ENCODE measurements at places on chromosomes 13 and 19.
A peak's percentile ranks its signal among the peaks of the same experiment; 100 is the strongest.

DNA sequence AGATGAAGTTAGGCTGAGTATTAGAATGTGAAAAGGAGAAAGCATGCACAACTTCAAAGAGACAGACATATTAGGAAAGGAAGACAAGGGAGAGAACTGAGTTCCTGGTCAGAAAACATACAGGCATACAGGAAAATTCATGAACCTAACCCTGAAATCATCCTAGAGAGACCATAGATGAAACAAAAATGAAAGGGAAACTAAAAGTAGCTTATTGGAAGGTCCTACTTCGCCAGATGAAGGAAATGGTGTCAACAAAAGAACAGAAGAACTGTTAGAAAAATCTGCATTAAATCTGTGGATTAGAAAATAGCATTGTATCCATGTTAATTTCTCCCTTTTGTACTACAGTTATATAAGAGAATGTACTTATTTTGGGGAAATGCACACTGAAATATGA, 169.0 kb upstream of the UFM1 start:
- no peak for DNase-seq

DNA sequence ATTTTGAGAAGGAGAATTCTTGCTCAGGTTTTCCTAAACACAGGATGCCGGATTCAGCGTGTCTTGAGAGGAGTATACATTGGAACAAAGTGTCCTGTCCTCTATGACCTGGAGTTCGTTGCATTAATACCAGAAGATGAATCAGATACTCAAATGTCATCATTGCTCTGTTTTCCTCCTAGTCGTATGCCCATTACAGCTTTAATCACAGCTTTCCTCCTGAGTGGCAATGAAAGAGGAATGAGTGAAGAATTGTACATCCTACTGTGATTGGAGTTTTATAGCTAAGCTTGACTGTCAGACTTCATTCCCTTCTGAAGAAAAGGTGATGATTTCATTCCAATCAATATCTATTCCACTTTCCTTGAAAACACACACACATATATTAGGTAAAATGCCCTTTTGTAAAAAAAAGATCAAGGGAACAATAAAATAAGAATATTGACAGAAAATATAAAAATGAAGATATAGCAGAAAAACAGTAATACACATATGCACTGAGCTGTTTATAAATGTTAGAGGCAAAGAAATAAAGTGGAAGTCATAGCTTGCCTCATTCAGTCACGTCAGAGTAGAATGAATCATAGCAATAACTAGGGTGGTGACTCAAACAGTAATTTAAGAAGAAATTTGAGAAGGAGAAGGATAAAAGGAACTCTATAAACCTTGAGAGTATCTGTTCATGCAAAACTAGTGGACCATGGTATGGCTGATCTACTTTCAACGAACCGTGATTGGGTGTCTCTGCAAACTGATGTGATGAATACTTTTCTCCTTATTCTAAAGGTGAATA, 501.5 kb downstream of the SUCLA2 start:
- no peak for DNase-seq

DNA sequence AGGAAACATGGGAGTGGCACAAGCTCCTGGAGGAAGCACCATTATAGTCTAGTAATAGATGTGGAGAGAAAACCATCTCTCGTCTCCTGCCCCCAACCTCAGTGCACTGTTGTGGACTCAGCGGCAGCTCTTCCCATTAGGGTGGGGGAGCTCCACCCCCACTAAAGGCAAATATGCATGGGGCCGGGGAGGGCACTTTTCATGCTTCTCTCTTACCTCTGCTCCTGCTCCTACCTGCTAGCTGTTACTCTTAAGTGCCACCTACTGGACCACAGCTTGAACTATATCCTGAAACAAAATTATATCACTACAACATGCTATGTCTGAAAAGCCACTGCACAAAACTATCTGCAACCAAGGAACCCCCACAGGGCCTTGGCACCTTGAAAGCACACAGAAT, 112.6 kb upstream of the DACH1 start:
- no peak for DNase-seq

- no peak for DNase-seq
These were observed 738.2 kb downstream of the GPC5 start for GRCh38 chr13:92136449-92137155.

DNA sequence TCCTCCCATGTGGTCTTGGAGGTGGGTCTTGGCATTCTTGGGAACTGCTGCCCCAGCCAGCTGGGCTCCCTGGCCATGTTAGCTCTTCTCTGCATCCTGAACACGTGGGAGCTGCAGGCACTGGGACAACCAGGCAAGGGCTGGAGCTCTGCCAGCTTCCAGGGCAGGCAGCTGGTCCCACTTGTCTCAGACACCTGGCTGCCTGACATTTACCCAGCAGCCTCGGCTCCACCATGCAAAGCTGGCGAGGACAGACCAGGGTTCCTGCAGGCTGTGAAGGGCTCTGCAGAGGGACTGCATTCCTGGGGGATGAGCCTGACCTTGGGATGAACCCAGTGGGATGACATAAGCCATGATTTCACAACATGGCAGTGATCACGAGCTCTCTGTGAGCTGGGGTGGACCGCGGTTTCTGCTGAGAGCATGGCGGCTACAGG, 99.0 kb upstream of the TSHZ3 start:
- DNase-seq, result no peak

DNA sequence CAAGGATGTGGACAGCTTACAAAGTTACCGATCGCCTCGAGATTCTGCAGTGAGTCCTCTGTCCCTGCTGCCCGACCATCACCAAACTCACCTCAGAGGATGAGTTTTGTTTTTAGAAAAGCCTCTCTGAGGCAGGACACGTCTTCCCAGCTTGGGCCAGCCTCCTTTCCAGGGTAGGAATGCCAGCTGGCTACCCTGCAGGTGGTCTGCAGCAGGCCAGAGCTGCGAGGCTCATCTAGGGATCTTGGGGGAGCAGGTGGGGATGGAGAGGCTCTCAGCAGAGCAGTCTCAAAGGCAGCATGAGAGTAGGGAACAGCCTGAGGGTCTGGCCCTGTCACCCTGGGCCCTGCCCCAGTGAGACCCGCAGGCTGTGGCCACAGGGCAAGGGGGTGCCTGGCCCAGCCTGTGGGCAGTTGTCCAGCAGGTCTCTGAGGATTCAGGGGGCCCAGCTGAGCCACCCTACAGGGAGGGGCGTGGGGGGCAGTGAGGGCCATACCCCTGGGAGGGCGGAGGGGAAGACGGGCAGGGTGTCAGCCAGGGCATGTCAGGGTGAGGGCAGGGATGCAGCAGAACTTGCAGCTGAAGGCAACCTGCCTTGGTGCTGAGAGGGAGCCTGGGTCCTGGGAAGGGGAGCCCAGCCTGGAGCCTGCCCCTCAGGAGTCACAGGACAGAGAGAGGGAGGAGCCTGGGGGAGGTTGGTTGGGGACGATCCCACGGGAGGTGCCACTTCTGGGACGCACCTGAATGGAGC, 57.3 kb upstream of the TPM4 start:
- DNase-seq, result no peak

GRCh38 chr19:41616792-41617621, 9.9 kb downstream of the CEACAM4 start:
- no peak for DNase-seq

- peak; percentile 22 for DNase-seq
These were observed 1248.9 kb downstream of the SLITRK5 start for GRCh38 chr13:88919970-88920628.

DNA sequence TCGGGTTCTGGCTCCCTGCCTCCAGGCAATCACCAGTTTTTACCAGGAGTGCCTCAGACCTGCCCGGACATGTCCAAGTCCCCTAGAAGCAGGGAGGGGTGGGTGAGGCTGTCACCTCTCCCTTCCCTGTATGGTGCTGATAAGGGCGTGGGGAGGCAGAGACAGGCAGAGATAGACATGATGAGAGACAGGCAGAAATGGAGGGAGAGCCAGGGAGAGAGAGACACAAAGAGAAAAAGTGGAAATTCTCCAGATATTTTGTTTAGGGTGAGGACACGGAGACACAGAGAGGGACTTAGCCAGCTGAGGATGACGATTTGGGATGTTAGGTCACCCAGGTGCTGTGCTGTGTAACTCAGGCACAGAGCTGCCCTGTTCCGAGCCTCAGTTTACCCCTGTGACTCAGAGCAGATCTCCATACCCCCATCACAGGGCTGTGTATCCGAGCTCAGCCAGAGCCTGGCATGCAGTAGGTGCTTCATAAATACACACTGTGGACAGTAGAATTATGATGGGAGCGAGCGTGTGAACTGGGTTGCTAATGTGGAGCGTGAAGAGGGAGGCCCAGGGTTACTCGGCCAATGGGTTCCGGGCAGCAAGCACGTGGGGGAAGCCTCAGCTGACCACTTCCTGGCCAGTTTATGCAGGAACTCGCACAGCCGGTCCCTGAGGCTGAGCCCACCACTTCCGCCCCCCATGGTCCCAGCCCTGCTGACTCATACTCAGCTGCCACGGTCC, 11.9 kb upstream of the GDF15 start:
- DNase-seq, result peak; percentile 25

DNA sequence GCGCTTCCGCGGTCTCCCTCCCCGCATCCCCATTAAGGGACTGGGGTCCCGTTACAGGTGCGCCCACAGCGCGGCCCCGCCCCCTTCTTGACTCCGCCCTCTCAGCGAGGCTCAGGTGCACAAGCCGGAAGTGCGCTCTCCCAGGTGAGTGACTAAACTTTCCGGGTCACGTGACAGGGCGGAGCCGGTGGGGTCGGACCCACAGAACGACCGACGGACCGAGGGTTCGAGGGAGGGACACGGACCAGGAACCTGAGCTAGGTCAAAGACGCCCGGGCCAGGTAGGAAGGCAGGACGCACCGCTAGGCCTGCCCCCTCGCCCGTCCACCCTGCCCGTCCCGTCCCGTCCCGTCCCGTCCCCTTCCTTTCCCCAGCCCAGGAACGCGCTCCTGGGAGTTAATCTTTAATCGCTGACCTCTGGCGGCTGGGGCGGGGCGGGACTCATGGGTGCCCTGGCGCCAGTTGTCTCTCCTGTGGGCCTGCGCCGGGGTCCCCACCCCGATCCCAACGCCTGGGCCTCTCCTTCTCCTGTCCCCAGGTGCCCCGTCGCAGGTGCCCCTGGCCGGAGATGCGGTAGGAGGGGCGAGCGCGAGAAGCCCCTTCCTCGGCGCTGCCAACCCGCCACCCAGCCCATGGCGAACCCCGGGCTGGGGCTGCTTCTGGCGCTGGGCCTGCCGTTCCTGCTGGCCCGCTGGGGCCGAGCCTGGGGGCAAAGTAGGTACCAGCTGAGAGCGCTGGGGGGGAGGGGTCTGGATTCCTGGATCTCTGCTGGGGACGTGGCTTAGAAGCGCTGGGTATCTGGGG, at the start of gene CRB3:
Gene CRB3 (plus strand): TSS at position 202 of the 804 bp plus-strand sequence. CDS start 431 bp downstream, at position 633.
- no peak for DNase-seq

DNA sequence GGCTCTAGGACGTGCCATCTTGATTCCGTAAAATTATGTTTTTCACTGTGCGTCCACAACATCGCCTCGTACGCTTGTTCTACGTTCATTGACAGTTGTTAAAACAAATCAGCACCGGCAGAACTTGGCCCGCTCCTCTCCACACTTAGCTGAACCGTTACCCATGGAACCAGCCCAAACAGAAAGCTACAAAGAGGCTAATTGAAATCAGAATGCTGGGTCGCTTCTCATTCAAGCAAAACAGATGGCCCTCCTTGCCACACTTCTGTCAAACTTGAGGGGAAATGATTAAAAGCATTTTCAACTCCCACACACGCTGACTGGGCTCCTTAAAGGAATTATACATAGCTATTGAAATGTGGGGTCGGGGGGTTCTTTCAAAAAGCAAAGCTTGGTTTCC, 71.6 kb downstream of the TM9SF2 start:
- no peak for DNase-seq

GRCh38 chr13:63855457-63856118, 2439.9 kb upstream of the PCDH20 start:
- DNase-seq, result no peak

- no peak for DNase-seq
These were observed 189.0 kb downstream of the LACC1 start for GRCh38 chr13:44068737-44069136.

GRCh38 chr13:45370922-45371406, 30.0 kb upstream of the TPT1 start:
- DNase-seq, result peak; percentile 26

DNA sequence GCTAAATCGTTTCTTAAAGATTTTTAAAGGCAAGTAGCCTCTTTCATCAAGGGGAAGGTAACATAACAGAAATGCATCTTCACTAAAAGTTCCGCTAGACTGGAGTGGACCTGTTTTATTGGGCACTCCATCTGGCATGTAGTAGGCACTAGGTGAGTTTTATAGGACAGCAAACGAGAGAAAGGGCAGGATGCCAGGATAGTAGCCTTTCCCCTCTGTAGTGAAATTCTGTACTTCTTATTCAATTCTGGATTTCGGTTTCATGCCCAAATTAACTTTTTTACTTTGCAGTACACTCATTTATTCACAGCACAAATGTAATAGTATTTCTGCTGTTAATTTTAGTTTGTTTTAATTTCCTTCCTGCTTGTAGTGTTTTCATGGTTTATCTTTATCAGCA, 45.2 kb downstream of the GPR180 start:
- DNase-seq, result no peak

DNA sequence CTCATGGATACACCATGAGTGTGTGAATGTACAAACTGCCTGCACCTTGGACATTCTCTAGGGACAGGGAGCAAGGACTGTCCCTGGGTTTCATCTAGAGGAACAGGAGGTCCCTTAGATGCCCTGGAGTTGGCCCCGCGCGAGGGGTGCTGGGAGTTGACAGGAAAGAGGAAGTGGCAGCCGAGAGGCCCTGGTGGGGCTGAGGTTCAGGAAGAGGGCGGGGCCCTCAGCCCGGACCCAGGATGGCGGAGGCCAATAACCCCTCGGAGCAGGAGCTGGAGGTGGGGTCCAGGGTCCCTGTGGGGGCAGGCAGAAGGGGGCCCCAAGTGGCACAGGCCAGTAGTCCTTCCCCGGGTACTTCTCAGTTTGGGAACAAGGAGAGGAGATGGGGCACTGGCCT, 6.9 kb downstream of the PKN1 start:
- peak; percentile 73 for DNase-seq

DNA sequence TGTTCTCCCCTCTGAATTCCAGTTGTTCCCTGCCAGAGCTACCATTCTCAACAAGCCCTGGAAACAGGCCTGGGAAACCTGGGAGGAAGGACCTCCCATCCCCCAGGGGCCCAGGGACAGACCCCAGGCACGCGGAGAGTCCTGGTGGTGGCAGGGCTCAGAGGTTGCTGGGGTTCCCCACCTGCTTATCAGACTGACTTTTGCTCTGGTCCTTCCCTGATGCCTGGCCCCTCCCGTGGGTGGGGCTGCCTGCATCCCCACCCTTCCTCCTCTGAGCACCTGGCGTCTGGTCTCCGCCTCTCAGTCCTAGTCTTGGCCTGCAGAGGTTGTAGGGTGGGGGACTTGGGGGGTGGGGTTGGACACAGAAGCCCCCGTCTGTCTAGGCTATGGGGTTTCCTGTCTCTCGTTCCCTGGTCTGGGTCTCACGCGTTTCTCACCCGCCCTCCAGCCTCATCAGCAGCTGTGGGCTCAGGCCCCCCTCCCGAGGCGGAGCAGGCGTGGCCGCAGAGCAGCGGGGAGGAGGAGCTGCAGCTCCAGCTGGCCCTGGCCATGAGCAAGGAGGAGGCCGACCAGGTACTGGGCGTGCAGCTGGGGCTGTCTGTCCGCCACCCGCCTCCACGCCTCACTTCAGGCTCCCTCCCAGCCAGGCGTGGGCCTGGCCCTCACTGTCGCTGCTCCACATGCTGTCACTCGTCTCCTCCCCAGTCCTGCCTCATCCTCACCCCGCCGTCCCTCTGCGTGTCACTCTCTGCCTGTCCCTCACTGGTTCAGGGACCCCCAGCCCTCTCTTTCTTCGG, 13.6 kb downstream of the EPN1 start:
- no peak for DNase-seq

All from activated CD4-positive, alpha-beta T cell treated with anti-CD3 and anti-CD28 coated beads for 24 hours (primary cell).